ENCODE measurements at places on chromosomes 1 and 21. TPM values are rescaled to one million over a fixed set of nuclear protein-coding genes. Genes with fewer than 3 reads are reported as not detected.

VPS13D gene
- polyA plus RNA-seq: 15.9 TPM

BPNT1 gene
- 40.9 TPM for polyA plus RNA-seq

RAP1GAP gene
- polyA plus RNA-seq: 15.9 TPM

STPG1 gene
- 5.7 TPM for polyA plus RNA-seq

CLDN17 gene
- polyA plus RNA-seq: not detected

ILDR2 gene
- not detected for polyA plus RNA-seq

Measured in small intestine (tissue), 16 donors.